ENCODE measurements at places on chromosomes 5 and 9. TPM values are rescaled to one million over a fixed set of nuclear protein-coding genes. Genes with fewer than 3 reads are reported as not detected.

Gene SMC5
- 37.1 TPM for total RNA-seq

Gene HMMR
- 1.0 TPM for total RNA-seq

Gene PCDHGB1
- total RNA-seq = not detected

Gene MUSK
- total RNA-seq = not detected

Gene FOXD4L5
- total RNA-seq = not detected

Gene TMC1
- total RNA-seq = not detected

Gene IFNK
- total RNA-seq = not detected

Gene IFNA2
- total RNA-seq = not detected

Gene FST
- total RNA-seq = not detected

Gene GRXCR2
- total RNA-seq = not detected

All from CD4-positive, CD25-positive, alpha-beta regulatory T cell (primary cell).